Stimulated activated CD4-positive, alpha-beta T cell treated with anti-CD3 and anti-CD28 coated beads, TNF-alpha, amount 100 ng/mL, for 48 hours (primary cell): ENCODE measurements at places on chromosomes 4 and X.

DNA sequence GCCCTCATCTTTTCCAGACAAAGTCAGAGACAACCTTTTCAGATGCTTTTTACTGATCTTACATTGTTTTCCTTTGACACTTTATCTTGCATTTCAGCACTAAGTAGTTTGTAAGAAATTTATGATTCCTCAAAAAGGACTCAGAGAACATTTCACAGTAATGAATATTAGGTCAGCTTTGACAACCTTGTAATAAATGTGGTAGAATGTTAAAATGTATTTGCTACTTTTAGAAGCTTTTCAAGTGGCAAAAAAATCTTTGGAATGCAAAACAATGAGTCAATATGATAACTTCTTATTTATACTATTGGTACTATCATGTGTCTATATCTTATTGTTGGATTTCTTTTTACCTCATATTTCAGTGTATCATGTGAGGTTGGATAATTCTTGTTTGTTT, 146.2 kb upstream of the FAT4 start:
- no peak for DNase-seq

GRCh38 chr4:70269674-70270073, 27.3 kb downstream of the CSN3 start:
- DNase-seq: no peak

GRCh38 chrX:139086246-139086645, 374.7 kb upstream of the FGF13 start:
- DNase-seq: no peak

- no peak for DNase-seq
These were observed 138.5 kb upstream of the TBL1X start for GRCh38 chrX:9326369-9326768.

DNA sequence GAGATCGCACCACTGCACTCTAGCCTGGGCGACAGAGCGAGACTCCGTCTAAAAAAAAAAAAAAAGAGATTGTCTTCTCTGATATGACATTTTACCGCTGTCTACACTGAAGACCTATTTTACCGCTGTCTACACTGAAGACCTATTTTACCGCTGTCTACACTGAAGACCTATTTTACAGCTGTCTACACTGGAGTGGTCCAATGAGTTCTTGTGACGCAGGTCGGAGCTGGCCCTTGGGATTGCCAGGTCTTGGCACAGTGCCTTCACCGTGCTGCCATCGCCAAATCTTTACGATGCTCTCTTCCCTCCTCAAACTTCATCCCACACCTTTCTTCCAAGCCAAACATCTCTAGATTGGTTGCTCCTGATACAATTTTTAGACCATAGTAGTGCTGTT, 183.1 kb upstream of the FAT1 start:
- no peak for DNase-seq

GRCh38 chrX:124023838-124024238, 62.3 kb downstream of the STAG2 start:
- no peak for DNase-seq

DNA sequence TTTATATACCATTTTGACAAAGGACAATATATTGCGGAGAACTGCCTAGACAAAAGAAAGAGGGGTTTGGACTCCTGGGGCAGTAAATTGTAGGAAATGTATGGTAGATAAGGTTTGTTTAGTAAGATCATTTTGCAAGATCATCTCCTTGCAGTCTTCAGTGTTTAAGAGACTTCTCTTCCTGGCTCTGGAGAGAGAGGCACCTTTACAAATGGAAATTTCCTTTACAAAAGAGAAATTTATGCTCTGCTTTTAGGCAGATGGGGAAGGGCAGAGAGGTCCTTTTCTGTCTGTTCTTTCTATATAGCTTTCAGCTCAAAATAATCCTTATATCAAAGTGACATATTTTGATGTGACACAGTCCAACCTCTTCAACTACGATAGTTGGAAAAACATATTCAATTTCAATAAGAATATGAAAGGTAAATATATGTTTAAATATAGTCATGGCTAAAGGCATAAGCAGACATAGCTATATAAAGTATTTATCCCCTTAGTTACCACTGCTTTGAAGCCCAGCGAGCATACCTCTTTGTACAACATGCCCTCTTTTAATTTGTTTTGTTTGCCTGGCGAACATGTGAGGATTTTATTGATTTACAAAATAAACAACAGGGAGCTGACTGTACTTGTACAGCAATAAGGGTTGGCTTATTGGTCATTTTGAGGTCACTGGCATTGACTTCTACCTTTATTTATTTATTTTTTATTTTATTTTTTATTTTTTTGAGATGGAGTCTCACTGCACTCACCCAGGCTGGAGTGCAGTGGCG, 65.2 kb downstream of the TRIM2 start:
- no peak for DNase-seq
